ENCODE measurements at places on chromosomes 12 and 14.

GRCh38 chr12:108282676-108283075 is 56.4 kb downstream of the CMKLR1 start:
- DNase-seq = no peak

DNA sequence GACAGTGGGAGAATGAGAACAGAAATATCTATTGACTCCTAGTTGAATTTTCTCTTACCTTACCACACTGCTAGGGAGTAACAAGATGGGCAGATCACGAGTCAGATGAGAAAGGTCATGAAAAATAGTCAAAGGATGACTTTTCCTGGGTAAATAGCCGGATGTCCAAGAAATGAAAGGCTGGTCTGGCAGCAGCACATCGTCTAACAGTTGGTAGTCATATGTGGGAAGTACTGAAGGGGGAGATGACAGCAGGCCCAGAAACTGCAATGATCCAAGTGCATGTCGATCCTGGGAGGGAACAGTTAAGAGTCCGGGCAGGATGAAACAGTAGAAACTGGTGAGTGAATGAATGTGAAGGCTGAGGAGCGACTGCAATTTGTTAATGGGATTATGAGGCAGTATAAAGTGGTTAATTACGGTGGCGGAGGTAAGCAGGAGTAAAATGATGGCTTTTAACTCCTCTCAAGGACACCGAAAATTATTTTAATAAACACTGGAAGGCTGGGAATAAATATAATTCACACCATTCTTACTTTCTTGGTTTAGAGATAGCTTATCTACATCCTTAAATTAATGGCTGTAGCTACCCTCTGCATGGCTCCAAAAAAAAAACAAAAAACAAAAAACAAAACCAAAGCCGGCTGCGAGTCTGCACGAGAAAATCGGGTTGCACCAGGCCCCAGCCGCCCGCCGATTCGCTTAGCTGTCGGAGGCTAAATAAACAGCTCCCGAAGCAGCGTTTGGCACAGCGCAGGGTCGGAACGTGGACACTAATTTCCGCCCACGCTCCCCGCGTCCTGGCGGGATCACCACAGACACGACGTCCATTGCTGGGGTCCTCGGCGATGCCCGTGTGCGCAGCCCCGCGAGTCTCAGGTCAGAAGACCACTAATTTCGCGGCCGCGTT is 1.0 kb upstream of the ERC1 start:
- peak; percentile 1 for DNase-seq

DNA sequence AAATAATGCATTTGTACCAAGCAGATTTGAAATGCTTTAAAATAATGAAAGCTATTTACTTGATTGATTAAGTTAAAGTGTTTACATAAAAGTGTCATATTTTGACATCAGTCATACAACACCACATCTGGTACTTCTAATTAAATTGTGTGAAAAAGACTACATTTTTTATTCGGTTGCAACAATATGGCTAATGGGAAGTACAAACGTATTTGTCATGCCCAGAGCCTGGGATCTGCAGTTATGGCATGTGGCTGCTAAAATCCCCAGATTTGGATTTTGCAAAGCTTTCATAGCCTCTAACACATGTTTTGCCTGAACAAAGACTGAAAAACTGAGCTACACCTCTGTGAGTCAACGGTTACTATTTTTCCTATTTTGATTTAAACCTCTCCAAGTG is 66.6 kb downstream of the LLPH start:
- DNase-seq = no peak

DNA sequence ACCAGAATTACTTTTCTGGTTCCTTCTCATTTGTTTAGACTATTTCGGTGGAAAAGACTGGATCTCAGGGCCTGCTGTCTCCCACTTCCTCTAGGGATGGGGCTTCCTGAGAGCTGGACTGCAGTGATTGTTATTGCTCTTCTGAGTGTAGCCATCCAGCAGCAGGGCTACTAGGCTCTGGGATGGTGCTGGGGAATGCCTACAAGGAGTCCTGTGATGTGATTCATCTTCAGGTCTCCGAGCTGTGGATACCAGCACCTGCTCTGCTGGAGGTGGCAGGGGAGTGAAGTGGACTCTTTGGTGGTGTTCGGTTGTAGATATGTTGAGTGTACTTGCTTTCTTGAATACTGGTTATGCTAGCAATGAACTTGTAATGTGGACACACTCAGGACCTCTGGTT is 42.7 kb downstream of the AEBP2 start:
- DNase-seq = no peak

- DNase-seq = no peak
These were observed 1.7 kb downstream of the TUBA1A start for GRCh38 chr12:49187184-49187583.

DNA sequence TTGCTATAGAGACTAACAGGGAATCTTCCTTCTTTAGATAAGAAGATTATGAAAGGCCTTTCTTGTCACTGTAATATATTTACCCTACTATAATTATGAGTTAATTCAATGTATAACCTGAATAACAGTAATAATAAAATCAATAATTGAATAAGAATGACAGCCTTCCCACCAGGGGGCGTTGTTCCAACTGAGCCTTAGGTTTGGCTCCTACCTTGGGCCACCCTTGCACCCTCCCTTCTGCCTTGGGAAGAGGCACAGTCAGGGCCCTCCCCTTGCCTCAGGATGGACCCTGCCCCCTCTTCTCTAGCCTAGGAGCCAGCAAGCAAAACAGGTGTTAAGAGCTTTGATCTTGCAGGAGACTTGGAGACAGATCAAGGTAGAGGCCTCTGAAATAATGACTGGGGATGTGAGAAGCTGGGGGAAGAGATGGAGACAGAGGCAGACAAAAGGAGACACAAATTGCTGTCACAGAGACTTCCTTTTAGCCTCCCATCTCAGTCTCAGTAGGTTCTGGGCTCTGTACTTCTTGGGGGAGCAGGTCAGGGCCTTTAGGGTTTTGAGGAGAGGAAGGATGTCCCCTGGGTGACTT is 40.1 kb upstream of the CISTR start:
- DNase-seq = no peak

- no peak for DNase-seq
These were observed 127.7 kb downstream of the ZFP36L1 start for GRCh38 chr14:68665131-68665530.

GRCh38 chr14:80215081-80215480 is 3.8 kb upstream of the DIO2 start:
- DNase-seq = no peak

DNA sequence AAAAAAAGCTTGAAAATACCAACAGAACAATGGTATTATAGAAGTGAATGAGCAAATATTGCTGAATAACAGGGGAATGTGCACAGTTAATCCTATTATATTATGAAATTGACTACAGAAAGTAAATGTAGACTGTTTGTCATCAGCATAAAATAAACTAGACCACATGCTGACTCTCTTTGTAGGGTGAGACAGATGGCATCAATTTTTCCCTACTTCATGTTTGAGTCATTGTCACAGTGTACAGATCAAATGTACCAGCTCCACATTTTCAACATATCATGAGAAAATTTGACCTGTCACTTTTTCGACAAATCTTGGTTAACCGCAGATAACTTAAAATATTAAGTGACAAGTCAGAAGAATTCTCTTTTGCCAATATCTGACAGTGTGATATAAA is 421.0 kb downstream of the RPL10L start:
- DNase-seq = no peak

GRCh38 chr14:95196268-95196667 is 38.9 kb upstream of the DICER1 start:
- DNase-seq = no peak

GRCh38 chr12:51846271-51846691 is 2.2 kb downstream of the FIGNL2 start:
- DNase-seq = no peak

DNA sequence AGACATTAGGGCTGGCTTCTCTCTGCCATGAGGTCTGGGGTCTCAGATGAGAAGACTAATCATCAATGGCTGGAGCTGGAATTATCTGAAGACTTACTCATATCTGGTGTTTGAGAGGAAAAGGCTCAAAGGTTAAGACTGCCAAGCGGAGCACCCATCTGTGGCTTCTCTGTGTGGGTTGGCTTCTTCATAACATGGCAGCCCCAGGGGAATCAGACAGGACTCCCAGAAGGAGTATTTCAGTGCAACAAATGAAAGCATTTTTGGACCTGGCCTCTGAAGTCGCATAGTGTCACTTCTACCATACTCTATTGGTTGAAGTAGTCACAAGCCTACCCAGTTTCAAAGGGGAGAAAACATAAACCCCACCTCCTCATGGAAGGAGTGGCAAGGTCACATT is 171.8 kb upstream of the KRR1 start:
- no peak for DNase-seq

- no peak for DNase-seq
These were observed 40.0 kb upstream of the RHOJ start for GRCh38 chr14:63164108-63164683.

- DNase-seq = no peak
These were observed 742.2 kb downstream of the VRK1 start for GRCh38 chr14:97539411-97539795.

DNA sequence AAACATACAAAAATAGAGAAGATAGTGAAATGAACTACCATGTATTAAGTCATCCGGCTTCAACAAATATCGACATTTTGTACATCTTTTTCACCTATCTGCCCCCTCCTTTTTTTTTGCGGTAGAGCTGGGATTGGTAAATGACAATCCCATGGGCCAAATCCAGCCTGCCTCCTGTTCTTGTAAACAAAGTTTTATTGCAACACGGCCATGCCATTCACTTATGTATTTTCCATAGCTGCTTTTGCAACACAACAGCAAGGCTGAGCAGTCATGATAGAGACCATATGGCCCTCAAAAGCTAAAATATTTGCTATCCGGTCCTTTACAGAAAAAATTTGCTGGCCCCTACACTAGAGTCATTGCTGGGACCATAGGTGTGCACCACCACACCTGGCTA is 58.1 kb upstream of the PLEKHG3 start:
- no peak for DNase-seq

All from stimulated activated CD8-positive, alpha-beta memory T cell treated with anti-CD3 and anti-CD28 coated beads, Interleukin-15, amount 100 ng/mL, for 4 hours (primary cell).